Ovary (tissue), 10 donors: ENCODE measurements at places on chromosomes 7 and 10. TPM values are rescaled to one million over a fixed set of nuclear protein-coding genes. Genes with fewer than 3 reads are reported as not detected.

DNA sequence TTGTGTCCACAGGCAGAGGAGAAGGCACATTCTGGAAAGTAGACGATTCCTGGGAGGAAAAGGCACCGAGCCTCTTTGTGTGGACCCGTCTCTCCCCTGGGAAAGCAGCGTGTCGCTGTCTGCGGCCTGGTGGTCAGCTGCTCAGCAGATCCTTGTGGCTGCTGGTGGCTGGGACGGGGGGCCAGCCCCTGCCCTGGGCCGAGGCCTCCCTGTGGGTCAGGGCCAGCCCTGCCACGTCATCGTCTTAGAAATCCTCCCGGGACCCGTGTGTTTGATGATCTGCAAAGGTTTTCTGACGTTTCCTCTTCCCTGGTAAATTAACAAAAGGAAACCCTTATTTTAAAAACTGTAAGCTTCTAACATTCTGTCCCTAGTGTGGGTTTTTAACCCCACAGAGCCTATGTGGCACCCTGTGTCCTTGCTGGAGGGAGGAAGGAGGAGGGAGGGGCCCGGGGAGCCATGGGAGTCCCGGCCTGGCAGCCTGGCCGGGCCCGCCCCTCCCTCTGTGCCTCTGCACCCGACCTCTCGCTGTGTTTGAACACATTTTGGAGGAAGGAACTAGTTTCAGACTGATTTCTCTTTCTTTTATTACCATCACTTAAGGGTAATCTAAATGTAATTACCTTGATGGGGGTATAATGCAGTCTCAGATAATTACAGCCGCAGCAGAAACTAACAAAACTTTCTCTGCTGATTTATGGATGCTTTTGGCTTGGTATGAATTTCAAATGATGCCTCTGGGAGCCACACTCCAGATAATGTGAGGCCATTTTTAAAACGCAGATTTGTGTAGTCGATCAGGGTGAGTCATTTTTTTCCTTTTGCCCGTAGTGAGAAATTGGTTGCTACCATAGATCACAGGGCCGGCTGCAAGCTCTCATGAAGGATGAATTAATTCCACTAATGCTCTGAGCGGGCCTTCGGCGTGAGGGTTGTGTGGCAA is 85.5 kb downstream of the NKX6-2 start:
- peak; percentile 44 for DNase-seq

- no peak for DNase-seq
Measured at GRCh38 chr7:152969335-152969734, 209.8 kb downstream of the ACTR3B start.

GRCh38 chr10:14569274-14570060 is 205.2 kb downstream of the FAM107B start:
- no peak for DNase-seq

Gene ZNF783
- 11.8 TPM for total RNA-seq
